ENCODE measurements at places on chromosomes 5 and 9. TPM values are rescaled to one million over a fixed set of nuclear protein-coding genes. Genes with fewer than 3 reads are reported as not detected.

GRCh38 chr5:156896546-156896945, 46.5 kb downstream of the PPP1R2B start:
- DNase-seq, result no peak

- DNase-seq, result no peak
These were observed 80.9 kb upstream of the IL33 start for GRCh38 chr9:6134661-6135180.

The TAF11L10 gene
- not detected for polyA plus RNA-seq

The PCDHGB2 gene
- 4.1 TPM for polyA plus RNA-seq

The SPINK5 gene
- polyA plus RNA-seq, result 0.46 TPM

Data from right renal pelvis (tissue), 4 donors.